Activated CD4-positive, alpha-beta T cell treated with anti-CD3 and anti-CD28 coated beads, Interleukin-2, amount 10 ng/mL, durations not matched to agents 7 days and 5 days (primary cell): ENCODE measurements at places on chromosomes 12 and 14. TPM values are rescaled to one million over a fixed set of nuclear protein-coding genes. Genes with fewer than 3 reads are reported as not detected.

GRCh38 chr14:29741909-29742401 is 185.7 kb downstream of the PRKD1 start:
- no peak for DNase-seq

DNA sequence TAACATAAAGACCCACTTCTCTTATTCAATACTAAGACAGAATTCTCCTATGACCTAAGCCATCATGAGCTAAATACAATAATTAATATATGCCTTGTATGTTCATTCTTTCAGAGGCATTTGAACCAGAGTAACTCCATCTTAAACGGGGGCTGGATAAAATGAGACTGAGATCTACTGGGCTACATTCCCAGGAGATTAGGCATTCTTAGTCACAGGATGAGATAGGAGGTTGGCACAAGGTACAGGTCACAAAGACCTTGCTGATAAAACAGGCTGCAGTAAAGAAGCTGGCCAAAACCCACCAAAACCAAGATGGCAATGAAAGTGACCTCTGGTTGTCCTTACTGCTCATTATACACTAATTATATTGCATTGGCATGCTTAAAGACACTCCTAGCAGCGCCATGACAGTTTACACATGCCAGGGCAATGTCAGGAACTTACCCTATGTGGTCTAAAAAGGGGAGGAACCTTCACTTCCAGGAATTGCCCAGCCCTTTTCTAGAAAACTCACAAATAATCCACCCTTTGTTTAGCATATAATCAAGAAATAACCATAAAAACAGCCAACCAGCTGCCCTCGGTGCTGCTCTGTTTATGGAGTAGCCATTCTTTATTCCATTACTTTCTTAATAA is 260.7 kb downstream of the SSPN start:
- DNase-seq, result no peak

Gene FITM1
- 1.9 TPM for total RNA-seq

GRCh38 chr12:81245458-81245857 is 167.6 kb downstream of the ACSS3 start:
- DNase-seq, result no peak

DNA sequence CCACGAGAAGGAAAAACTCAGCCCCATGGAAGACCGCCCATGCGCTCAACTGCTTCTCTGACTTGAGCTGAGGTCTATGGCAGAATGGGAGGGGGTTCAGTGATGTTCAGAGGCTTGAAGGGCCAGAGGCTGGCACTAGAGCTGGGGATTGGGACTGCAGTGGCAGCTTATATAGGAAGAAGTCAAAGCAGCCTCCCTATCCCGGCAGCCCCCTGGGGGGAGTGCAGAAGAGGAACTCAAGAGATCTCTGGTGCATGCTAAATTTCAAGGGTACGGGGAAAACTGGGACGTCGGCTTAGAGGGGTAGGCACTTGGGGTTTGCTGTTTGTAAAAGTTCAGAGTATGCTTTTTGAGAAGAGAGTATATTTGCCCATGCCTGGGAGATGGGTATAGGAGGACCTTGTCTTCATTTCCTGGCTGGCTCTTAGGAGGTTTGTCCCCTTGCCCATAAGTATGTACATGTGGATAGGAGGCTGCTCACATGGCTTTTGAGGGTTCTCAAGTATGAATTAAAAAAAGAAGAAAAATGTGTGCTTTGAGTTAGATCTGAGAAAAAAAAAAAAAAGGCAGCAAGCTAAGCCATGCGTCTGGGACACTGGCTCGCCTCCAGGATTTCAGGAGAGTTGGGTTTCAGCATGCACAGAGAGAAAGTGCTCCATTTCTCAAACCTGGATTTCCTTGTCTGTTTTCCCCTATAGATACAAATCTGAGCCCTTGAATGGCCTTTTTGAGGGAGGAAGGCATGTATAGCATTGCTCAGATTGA is 3.2 kb upstream of the MEG3 start:
- DNase-seq, result no peak
